ENCODE measurements at places on chromosomes 11 and 22.

DNA sequence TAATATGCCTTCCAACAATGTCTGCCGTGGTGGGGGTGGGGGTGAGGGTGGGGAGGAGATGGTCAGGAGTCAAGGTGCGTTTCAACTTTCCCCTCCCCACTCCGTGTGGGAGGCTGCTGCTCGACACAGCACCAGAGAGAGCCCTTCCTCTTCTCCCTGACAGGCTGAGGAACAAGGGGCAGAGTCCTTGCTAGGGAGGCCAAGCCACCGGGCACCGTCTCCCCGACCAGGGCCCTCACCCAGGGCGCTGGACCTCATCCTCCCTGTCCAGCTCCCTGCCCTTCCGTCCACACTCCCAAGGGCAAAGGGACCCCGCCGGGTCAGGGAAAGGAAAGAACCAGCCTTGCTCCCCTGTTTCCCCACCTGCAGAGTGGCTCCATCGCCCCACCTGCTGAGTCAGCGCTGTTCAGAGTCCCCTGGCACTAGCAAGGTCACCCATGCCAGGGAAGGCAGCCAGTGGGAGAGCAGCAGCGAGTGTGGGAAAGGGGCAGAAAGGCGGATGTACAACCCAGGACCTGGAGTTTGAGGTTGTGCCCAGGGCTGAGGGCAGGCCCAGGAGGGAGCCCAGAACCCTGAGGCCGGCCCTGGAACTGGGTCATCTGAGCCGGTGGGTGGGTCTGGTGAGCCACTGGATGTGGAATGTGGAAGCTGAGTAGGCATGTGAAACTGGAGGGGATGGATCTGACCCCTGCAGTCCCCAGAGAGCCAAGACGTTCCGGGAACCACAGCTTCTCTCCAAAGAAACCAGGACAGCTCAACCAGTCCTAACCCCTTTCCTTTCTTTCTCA is 47.2 kb downstream of the BUD13 start:
- DNase-seq: no peak

DNA sequence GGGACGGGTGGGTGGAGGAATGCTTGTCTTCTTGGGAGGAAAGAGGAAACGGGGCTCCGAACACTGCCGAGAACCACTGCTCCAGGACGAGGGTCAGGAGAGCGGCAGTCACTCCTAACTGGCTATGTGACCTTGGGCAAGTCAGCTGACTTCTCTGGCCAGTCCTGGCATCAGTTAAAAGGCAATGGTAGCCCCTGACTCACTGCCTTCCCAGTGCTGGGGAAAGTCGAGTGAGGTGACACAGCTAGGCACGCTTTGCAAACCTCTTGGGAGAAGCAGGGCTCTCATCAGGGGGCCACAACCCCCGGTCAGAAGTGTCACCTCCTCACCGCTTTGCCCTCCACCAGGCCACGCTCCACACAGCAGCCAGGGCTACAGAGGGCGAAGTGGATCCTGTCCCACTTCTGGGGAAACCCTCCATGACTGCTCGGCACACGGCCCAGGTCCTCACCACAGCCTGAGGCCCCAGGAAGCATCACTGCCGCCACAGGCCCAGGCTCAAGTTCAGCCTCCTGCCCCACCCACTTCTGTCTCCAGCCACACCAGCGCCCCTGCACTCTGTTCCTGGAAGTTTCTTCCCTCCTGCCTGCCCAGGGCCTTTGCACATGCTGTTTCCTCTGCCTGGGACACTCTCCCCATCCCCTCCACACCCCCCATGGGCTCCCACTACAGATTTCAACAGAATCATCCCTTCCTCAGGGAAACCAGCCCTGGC is 16.3 kb downstream of the IL2RB start:
- peak; percentile 30 for DNase-seq

- no peak for DNase-seq
Observed at GRCh38 chr11:72411623-72412419, 22.5 kb downstream of the CLPB start.

GRCh38 chr11:47913529-47914244 is 65.5 kb upstream of the NUP160 start:
- no peak for DNase-seq

DNA sequence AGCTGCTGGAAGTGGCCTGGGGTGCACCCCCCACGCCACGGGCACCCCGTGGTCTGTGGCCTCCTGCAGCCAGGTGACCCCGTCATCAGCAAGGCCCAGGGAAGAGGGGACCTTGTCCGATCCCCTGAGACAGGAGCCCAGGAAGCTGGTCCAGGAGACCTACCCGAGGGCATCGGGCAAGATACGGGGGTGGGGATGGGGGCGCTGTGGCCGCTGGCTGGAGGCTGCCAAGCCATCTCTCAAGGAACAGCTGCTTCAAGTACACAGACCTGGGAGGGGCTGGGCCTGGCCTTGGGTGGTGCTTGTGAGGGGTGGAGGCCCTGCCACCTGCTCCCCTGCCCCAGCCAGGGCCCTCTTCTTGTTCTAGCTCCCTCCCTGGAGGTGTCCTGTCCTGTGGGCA is 1272.1 kb downstream of the BRD1 start:
- DNase-seq: no peak

DNA sequence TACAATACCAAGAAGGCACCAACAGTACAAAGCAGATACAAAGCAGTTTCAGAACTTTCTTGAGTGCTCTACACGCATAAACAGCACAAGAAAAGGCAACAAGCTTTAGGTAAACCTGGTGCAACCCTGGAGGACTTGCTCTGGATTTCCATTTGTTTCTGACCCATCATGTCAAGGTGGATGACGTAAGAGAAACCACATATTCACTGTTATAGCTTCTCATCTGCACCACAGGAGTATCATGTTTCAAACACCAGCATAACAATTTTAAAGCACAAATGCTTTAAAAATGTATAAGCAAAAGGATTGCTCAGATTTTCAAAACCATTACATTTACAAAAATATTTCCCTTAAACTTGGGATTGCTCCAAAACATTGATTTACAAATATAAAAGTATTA is 25.0 kb upstream of the YPEL1 start:
- DNase-seq: no peak

DNA sequence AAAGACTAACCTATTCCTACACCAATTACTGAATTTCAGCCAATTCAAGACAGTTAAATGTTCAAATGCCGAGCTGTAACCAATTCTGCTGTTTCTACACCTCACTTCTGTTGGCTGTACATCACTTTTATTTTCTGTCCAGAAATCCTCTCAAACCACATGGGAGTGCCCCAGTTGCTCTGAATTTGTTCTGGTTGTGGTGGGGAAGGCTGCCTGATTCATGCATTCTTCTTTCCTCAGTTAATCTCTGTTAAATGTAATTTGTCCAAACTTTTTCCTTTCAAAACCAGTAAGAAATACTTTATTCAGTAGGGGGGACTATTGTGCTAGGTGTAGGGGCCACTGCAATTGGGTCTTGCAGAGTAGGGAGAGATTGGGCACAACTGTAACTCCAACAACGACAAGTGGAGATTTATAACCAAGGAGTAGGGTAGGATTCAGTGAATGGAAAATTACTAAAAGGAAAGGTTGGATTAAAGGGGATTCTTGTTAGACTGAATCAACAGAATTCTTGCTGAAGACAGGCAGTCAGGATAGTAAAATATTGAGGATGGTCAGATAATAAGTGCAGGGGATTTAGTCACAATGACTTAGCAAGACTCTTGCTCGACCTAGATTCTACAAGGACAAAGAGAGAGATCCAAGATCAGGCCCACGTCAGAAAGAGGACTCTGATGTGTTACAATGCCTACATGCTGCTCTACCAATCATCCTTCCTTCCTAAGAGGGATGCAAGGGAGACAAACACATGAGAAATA is 593.5 kb upstream of the FAT3 start:
- DNase-seq: no peak

- no peak for DNase-seq
Observed at GRCh38 chr22:39820256-39820655, 73.3 kb downstream of the ENTHD1 start.

DNA sequence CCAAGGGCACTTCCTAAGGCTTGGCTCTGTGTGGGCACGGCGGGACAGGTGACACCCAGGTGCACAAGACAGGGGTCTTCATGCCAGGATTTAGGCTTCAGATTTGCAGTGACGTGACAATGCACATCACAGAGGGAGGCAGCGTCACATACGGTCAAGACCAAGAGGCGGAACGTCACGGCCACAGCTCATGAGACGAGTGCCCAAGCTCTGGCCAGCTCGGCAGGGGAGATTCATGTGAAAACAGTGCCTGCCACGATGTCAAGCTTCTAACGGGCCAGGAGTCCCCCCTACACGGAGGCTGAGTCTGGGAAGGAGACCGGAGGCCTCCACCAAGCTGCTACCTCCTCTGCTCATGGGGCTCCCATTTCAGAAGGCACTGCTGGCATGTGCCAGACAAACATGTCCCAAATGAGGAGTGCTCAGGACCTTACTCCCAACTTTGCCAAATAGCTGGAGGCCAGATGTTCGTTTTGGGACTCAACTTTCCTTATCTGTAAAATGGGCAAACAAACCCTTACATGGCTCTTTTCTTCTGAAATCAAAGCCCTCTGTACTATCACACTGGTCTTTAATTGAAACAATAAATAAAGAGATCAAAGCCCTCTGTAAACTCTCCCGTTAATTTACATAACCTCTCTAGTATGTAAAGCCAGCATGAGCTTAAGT is 16.6 kb downstream of the VPS37C start:
- no peak for DNase-seq

- no peak for DNase-seq
Observed at GRCh38 chr11:102312667-102313066, 4.6 kb upstream of the BIRC3 start.

DNA sequence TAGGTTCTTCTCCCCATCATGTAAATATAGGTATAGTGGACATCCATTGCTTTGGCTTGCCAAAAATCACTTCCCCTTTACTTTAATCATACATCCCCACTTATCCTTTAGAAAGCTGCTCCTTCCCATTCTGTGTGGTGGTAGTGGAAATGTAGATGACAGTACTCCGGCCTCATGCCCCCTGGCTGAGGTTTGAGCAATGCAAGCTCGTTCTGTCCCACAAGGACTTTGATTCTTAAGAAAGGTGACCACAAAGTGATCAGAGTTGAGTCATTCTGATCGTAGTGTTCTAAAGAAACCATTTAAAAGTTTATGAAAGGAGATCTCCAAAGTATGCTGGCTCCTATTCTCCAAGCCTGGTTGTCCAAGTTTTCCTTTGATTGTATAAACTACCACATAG is 10.9 kb downstream of the TUG1 start:
- no peak for DNase-seq

Data from activated T-cell treated with anti-CD3 and anti-CD28 coated beads, Interleukin-2, amount 50 U/mL, for 48 hours (primary cell).